ENCODE measurements at places on chromosomes 3 and 15. TPM values are rescaled to one million over a fixed set of nuclear protein-coding genes. Genes with fewer than 3 reads are reported as not detected.

DNA sequence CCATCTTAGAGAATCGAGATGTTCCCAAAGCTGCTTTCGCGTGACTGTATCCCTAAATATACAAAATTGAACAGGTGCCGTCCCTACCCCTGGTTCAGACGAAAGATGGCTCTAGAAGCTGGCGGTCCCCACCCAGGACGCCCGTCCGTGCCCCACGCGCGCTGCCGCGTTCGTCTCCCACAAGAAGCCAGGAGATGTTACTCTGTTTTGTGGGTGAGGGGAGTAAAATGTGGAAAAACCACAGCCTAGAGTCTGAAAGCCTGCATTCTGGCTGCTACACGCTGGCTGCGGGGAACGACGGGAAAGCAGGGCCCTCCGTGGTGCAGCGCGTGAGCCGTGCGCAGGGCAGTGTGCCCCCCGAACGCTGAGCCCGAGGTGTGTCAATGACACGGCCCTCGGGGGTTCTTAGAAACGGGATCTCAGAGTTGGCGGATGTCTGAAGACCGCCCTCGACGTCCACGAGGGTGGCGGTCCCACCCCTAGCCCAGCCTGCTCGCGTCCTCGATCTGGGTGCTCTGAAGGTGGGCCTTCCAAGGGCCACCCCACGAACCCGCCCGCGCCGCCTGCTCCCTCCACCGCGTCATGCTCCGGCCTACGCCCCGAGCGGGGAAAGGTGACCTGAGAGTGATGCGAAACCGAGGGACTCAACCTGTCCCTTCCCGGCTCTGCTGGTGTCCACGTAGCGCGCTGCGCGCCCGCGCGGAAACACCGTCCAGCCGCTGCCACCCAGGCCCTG, 95.6 kb downstream of the OCA2 start:
- no peak overlapping the region for H3K27ac ChIP-seq
- H3K4me3 ChIP-seq, result no peak overlapping the region
- H3K36me3 ChIP-seq, result no peaks in the 10 kb centered on the region
- no peaks in the 10 kb centered on the region for H3K27me3 ChIP-seq

- no peaks in the 10 kb centered on the region for H3K27me3 ChIP-seq
- peaks cover 2% of the 10 kb centered on the region for H3K36me3 ChIP-seq
- no peak overlapping the region for H3K27ac ChIP-seq
Observed at GRCh38 chr15:63107895-63108546, 13.6 kb upstream of the LACTB start.

GRCh38 chr3:194355379-194355778, 4.3 kb upstream of the CPN2 start:
- DNase-seq, result no peak
- H3K27ac ChIP-seq, result no peak overlapping the region
- H3K36me3 ChIP-seq, result no peaks in the 10 kb centered on the region
- no peaks in the 10 kb centered on the region for H3K4me1 ChIP-seq
- no peak overlapping the region for H3K4me3 ChIP-seq

DNA sequence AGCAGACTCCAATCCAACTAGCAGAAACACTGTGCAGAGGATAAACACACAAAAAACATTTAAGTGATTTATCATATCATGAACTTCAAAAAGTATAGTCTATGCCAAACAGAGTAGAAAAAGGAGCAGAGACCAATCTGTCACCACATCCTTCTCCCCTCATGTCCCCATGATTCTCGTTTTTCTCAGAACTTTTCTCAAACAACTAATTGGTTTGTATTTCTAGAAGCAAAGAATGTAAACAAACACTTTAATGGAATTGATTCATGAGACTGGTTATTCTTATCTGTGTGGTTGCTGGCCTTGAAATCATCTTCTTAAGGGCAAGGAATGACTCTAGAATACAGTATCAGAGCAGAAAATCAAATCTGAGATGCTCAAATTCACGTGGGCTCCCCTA, 294.2 kb upstream of the THBS1 start:
- H3K27me3 ChIP-seq, result no peaks in the 10 kb centered on the region
- no peak overlapping the region for H3K4me3 ChIP-seq
- no peaks in the 10 kb centered on the region for H3K4me1 ChIP-seq
- DNase-seq, result no peak
- H3K36me3 ChIP-seq, result no peaks in the 10 kb centered on the region
- H3K27ac ChIP-seq, result no peak overlapping the region

DNA sequence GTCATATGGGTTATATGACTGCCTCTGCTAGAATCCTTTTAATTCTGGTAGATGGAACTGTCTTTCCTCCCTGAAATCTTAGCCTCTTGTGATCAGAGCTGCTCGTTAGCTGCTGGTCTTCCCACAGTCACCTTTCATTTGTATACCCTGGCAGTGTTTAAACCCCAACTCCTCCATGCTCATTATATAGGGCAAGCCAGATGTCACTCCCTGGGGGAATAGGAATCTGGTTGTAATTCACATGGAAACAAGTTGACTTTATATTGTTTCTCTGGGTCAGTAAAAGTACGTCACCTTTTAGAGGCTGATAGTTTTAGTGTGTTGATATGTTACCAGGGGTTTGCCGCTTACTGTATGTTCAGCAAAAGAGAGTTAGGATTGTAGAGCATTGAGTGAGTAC, 103.5 kb downstream of the ITPR1 start:
- H3K36me3 ChIP-seq, result no peaks in the 10 kb centered on the region
- DNase-seq, result no peak
- H3K27me3 ChIP-seq, result no peaks in the 10 kb centered on the region
- no peak overlapping the region for H3K27ac ChIP-seq
- H3K4me3 ChIP-seq, result no peak overlapping the region
- peaks cover 11% of the 10 kb centered on the region for H3K4me1 ChIP-seq

DNA sequence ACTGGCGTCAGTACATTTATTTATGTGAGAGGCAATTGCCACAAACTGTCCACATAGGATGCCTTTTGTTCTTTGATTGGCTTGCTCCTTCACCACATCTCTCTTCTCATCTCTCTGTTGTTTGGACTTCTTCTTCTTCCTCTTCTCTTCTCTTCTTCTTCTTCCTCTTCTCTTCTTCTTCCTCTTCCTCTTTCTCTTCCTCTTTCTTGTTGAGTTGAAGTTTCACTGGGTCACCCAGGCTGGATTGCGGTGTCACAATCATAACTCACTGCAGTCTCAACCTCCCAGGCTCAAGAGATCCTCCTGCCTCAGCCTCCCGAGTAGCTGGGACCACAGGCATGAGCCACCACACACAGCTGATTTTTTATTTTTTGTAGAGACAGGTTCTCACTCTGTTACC, 67.7 kb upstream of the GSK3B start:
- no peaks in the 10 kb centered on the region for H3K27me3 ChIP-seq
- no peak overlapping the region for H3K4me3 ChIP-seq
- DNase-seq, result no peak
- H3K36me3 ChIP-seq, result no peaks in the 10 kb centered on the region
- no peak overlapping the region for H3K27ac ChIP-seq

DNA sequence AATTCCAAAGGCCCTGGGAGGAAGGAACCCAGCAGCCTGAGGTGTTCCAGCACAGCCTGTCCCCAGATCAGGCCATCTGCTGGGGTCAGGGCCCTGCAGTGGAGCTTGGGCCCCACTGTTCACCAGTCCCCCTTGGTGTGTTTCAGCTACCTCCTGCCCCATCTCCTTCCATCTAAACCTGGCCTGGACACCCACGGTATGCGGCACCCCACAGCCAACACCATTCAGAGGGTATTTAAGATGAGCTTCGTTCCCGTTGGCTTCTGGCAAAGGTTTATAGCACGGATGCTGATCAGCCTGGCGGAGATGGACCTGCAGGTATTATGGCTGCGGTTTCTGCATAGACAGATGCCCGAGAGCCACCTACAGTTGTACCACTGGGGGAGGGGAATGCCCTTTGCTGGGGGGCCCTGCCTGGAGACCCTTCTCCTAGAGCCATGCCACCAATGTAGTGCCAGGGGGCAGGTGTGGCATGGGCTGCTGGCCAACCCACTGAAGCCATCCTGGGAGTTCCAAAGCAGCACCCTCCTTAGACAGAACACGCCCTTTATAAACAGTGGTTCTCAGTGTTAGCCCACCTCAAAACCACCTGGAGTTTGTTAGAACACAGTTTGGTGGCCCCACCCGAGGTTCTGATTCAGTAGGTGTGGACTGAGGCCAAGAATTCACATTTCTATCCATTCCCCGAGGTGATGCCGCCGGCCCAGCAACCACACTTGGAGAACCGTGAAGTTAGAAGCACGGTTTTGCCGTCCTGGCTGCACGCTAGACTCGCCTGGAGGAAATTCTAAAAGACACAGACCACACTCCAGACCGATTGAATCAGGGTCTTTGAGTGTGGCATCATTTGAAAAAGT, 126.9 kb downstream of the LRRK1 start:
- H3K4me3 ChIP-seq, result no peak overlapping the region
- no peaks in the 10 kb centered on the region for H3K36me3 ChIP-seq
- H3K27ac ChIP-seq, result no peak overlapping the region
- no peaks in the 10 kb centered on the region for H3K4me1 ChIP-seq

- no peaks in the 10 kb centered on the region for H3K4me1 ChIP-seq
- no peak overlapping the region for H3K4me3 ChIP-seq
- no peak overlapping the region for H3K27ac ChIP-seq
- no peaks in the 10 kb centered on the region for H3K27me3 ChIP-seq
Observed at GRCh38 chr3:8678751-8679150, 34.2 kb upstream of the SSUH2 start.

GRCh38 chr3:72033666-72034428, 248.9 kb upstream of the PROK2 start:
- H3K4me1 ChIP-seq, result peaks cover 1% of the 10 kb centered on the region
- no peaks in the 10 kb centered on the region for H3K36me3 ChIP-seq
- no peak overlapping the region for H3K27ac ChIP-seq
- no peak overlapping the region for H3K4me3 ChIP-seq
- no peaks in the 10 kb centered on the region for H3K27me3 ChIP-seq
- no peak for DNase-seq

GRCh38 chr3:150341891-150342290, 66.2 kb upstream of the TSC22D2 start:
- no peak for DNase-seq
- H3K4me3 ChIP-seq, result no peak overlapping the region
- 0 out of 2 replicates have a peak, but pooled peaks cover 2% of the 10 kb centered on the region for H3K36me3 ChIP-seq
- H3K27ac ChIP-seq, result no peak overlapping the region
- peaks cover 13% of the 10 kb centered on the region for H3K4me1 ChIP-seq

DNA sequence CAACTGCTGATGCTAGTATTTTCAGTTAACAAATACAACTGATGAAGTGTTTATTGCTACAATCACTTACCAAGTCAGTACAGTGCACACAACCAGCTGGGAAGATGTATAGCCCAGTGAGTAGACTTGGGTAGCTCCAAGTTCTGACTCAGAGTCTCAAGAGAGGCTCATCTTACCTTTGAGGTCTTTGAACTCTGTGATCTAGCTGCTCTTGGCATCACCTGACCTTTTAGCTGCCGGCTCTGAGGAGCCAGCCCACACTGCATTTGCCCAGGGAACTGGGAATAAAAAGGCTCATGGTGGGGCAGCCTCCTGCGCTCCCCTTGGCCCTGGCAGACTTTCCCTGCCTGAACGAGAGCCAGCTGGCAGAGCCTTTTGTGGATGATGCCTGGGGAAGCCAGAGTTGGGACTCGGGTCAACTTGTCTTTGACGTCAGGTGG, 82.6 kb downstream of the CEMIP start:
- no peak for DNase-seq
- H3K27me3 ChIP-seq, result no peaks in the 10 kb centered on the region
- no peak overlapping the region for H3K27ac ChIP-seq
- no peak overlapping the region for H3K4me3 ChIP-seq

- H3K4me3 ChIP-seq, result no peak overlapping the region
- H3K4me1 ChIP-seq, result no peaks in the 10 kb centered on the region
- DNase-seq, result no peak
- no peaks in the 10 kb centered on the region for H3K27me3 ChIP-seq
- no peaks in the 10 kb centered on the region for H3K36me3 ChIP-seq
Observed at GRCh38 chr3:99984139-99984538, 130.2 kb downstream of the FILIP1L start.

GRCh38 chr3:87227104-87227834, at the start of gene CHMP2B:
Gene CHMP2B (plus strand): TSS chr3:87227309. CDS start chr3:87227523, 214 bp downstream.
- H3K4me1 ChIP-seq, result no peaks in the 10 kb centered on the region
- peak within 1 kb of the TSS; percentile 97 for H3K4me3 ChIP-seq
- H3K36me3 ChIP-seq, result no peaks in the 10 kb centered on the region
- DNase-seq, result peak; percentile 94
- H3K27ac ChIP-seq, result peak within 1 kb of the TSS; percentile 24

GRCh38 chr3:178546079-178546478, 9.8 kb downstream of the KCNMB2 start:
- no peak overlapping the region for H3K27ac ChIP-seq
- H3K36me3 ChIP-seq, result no peaks in the 10 kb centered on the region
- DNase-seq, result no peak
- no peaks in the 10 kb centered on the region for H3K27me3 ChIP-seq
- H3K4me1 ChIP-seq, result no peaks in the 10 kb centered on the region

GRCh38 chr3:39319249-39319648, 10.3 kb upstream of the CCR8 start:
- H3K36me3 ChIP-seq, result no peaks in the 10 kb centered on the region
- H3K4me1 ChIP-seq, result no peaks in the 10 kb centered on the region
- H3K27me3 ChIP-seq, result no peaks in the 10 kb centered on the region

- H3K4me1 ChIP-seq, result no peaks in the 10 kb centered on the region
- no peak overlapping the region for H3K27ac ChIP-seq
- no peak for DNase-seq
- H3K36me3 ChIP-seq, result peaks cover 49% of the 10 kb centered on the region
Observed at GRCh38 chr3:187005827-187006481, 75.6 kb downstream of the ST6GAL1 start.

DNA sequence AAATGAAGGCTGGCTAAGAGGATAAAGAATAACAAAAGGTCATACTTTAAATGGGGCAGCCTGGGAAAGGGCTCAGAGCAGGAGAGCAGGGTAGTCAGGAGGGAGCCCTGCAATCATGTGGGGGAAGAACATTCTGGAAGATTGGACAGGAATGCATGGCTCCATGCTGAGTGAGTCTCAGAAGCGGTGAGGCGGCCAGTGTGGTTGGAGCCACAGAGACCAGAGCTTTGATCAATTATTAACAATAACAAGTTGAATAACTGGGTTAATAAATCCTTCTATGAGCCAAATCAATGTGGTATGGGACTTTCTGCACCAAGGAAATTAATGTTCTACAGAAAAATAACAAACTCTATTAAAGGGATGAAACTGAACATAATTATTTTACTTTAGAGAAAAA, 57.9 kb upstream of the DCUN1D1 start:
- H3K27ac ChIP-seq, result no peak overlapping the region
- no peaks in the 10 kb centered on the region for H3K27me3 ChIP-seq
- no peaks in the 10 kb centered on the region for H3K4me1 ChIP-seq
- DNase-seq, result no peak

TGM4 gene
- not detected for total RNA-seq

ZNF620 gene
- total RNA-seq, result 27.1 TPM

RUBCN gene
- 17.7 TPM for total RNA-seq

FRMD5 gene
- total RNA-seq, result 3.8 TPM

KBTBD12 gene
- not detected for total RNA-seq

IL5RA gene
- total RNA-seq, result not detected

CCR3 gene
- not detected for total RNA-seq

IFT57 gene
- 21.4 TPM for total RNA-seq

HGD gene
- not detected for total RNA-seq
